ENCODE measurements at places on chromosomes 12 and 14. TPM values are rescaled to one million over a fixed set of nuclear protein-coding genes. Genes with fewer than 3 reads are reported as not detected.
A peak's percentile ranks its signal among the peaks of the same experiment; 100 is the strongest.

CCDC197 gene
- total RNA-seq: not detected

FGF23 gene
- not detected for total RNA-seq

ADSS1 gene
- 6.1 TPM for total RNA-seq

SERPINA1 gene
- total RNA-seq: 5.7 TPM

KRT8 gene
- 19.7 TPM for total RNA-seq

PLA2G1B gene
- not detected for total RNA-seq

GRCh38 chr14:105568859-105569766 lies 42.7 kb downstream of the TMEM121 start:
- H3K36me3 ChIP-seq: no peaks in the 10 kb centered on the region
- DNase-seq: no peak
- no peaks in the 10 kb centered on the region for H3K4me1 ChIP-seq
- H3K4me3 ChIP-seq: no peak overlapping the region

DNA sequence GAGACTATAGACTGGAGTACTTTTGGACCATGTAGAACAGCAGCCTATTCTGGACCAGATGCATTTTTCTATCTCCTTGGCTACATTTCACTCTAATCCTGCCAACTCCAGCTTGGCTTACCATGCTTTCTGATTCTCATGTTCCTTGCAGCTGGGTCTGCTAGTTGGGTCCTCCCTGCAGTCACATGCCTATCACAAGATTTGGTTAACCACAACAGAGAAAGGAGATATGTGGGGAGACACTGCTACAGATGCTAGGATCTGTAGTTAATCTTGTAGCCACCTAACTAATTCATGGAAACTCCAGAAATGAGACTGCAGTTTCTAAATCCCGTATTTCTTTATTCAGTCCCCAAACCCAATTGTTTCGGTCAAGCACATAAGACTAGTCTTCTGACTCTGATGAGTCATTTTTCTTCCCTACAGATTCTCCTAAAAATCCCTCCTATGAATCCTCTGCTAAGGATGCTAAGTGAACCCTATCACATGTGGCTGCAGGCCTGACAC lies 410.6 kb downstream of the DAD1 start:
- no peak overlapping the region for H3K27ac ChIP-seq
- no peak overlapping the region for H3K4me3 ChIP-seq
- H3K27me3 ChIP-seq: no peaks in the 10 kb centered on the region
- DNase-seq: peak; percentile 11
- H3K36me3 ChIP-seq: no peaks in the 10 kb centered on the region
- H3K4me1 ChIP-seq: no peaks in the 10 kb centered on the region

DNA sequence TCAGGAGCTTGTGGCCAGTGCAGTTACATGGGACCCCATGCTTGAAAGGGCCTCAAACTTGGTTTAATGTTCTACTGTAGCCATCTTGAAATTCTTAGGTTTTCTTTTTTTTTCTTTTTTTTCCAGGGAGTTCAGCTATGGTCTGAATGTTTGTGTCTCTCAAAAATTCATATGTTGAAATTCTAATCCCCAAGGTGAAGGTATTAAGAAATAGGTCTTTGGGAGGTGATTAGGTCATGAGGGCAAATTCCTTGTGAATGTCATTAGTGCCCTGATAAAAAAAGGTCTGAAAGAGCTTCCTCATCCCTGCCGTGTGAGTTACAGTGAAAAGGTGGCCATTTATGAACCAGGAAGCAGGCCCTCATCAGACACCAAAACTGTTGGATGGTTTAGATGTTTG lies 324.1 kb downstream of the C12orf75 start:
- H3K4me1 ChIP-seq: no peaks in the 10 kb centered on the region
- peak; percentile 50 for DNase-seq
- no peaks in the 10 kb centered on the region for H3K36me3 ChIP-seq
- no peak overlapping the region for H3K27ac ChIP-seq

DNA sequence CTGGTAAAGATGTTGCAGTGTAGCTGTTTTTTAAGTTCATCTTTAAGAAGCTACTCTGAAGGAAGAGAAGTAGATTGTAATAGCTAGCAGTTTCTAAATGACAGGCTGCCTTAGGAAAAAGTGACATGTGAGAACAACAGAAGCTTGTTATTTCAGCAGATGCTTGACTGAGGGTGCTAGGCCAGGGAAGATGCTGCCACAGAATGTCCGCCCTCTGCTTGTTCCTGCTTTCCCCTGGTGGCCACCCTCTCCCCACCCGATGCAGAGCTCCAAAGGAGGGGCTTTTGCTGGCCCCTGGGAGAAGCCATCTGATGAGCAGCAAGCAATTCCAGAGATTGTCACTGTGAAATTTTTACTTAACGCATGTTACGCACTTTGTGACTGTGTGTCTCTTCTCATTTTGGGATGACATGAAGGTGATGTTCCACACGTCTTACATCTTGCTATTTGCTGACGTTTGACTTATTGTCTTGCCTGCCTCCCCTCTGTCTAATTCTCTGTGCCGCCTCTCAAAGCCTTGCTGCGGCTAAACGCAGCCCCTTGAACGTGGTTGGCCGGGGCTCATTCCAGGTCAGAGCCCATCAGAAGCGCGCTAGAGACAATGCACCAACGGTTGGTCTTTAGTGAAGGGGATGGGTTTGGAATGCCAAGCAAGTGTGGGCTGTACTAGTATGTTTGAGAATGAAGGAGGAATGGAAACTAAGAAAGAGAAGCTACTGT lies 44.8 kb downstream of the WDR20 start:
- H3K4me3 ChIP-seq: no peak overlapping the region
- no peak for DNase-seq
- H3K27ac ChIP-seq: no peak overlapping the region
- no peaks in the 10 kb centered on the region for H3K36me3 ChIP-seq

DNA sequence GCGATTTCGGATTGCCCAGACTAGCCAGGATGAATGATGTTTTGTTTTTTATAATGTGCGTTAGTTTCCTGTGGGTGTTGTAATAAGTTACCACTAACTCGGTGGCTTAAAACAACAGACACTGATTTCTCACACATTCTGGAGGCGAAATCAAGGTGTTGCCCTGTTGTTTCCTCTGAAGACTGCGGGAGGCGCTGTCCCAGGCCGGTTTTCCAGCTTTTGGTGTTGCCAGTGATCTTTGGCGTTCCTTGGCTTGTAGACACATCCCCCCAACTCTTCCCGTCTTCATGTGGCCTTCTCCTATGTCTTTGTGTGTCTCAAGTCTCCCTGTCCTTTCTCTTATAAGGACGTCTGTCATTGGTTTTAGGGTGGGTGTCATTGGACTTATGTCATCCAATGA lies 267.7 kb downstream of the AACS start:
- H3K27ac ChIP-seq: peak overlapping the region; percentile 77
- no peak overlapping the region for H3K4me3 ChIP-seq
- H3K4me1 ChIP-seq: no peaks in the 10 kb centered on the region

DNA sequence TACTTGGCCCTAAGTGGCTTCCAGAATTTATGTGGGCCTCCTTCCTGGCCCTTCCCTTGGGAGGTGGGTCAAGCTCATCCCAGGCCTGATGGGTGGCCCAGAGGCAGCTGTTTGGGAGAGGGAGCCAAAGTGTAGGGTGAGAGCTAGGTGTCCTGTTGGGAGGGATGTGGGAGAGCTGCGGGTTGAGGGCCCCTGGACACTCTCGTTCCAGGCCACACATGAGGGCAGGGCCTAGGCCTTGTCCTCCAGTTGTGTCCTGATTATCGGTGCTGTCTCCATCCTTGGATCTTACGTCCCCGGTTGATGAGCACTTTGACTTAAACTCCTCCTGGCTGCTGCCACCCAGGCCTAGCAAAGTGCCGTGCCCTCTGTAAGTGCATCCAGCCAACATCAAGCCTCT lies 177.5 kb upstream of the VASH1 start:
- no peaks in the 10 kb centered on the region for H3K4me1 ChIP-seq
- DNase-seq: no peak
- no peak overlapping the region for H3K27ac ChIP-seq
- H3K36me3 ChIP-seq: no peaks in the 10 kb centered on the region

GRCh38 chr14:58637040-58637390 lies 747 bp upstream of the DACT1 start:
- H3K4me3 ChIP-seq: peak overlapping the region; percentile 84
- H3K4me1 ChIP-seq: peaks cover 58% of the 10 kb centered on the region
- no peaks in the 10 kb centered on the region for H3K36me3 ChIP-seq
- H3K27ac ChIP-seq: peak overlapping the region; percentile 81

DNA sequence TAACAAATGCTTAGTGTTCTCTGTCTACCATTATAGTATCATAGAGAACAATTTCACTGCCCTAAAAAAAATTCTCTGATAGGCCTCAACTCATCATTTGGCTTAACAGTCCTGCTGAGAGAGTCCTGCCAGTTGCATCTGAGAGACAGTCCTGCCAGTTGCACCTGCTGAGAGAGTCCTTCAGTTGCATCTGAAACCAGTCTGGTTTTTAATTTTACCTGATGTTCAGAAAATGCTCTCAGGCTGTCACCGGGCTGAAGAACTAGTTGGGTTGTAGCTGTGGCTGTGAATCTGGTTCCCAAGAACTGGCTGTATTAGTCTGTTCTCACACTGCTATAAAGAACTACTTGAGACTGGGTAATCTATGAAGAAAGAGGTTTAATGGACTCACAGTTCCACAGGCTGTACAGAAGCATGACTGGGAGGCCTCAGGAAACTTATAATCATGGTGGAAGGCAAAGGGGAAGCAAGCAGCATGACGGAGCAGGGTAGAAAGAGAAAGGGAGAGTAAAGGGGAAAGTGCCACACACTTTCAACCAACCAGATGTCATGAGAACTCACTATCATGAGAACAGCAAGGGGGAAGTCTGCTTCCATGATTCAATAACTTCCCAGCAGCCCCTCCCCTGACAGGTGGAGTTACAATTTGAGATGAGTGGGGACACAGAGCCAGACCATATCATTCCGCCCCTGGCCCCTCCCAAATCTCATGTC lies 51.6 kb downstream of the PRKCH start:
- H3K4me1 ChIP-seq: no peaks in the 10 kb centered on the region
- no peak overlapping the region for H3K4me3 ChIP-seq
- no peak overlapping the region for H3K27ac ChIP-seq
- H3K27me3 ChIP-seq: no peaks in the 10 kb centered on the region

DNA sequence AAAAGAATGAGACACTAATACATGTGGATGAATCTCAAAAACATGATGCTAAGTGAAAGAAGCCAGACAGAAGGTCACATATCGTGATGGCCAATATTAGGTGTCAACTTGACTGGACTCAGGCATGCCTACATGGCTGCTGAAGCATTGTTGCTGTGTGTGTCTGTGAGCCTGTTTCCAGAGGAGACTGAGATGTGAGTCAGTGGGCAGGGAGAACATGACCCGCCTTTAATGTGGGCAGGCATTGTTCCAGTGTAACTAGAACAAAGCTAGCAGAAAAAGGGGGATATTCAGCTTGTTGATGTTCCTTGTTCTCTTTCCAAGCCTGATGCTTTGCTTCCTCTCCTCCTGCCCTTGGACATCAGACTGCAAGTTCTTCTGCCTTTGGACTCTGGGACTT lies 47.6 kb downstream of the DCAF5 start:
- H3K27ac ChIP-seq: no peak overlapping the region
- no peaks in the 10 kb centered on the region for H3K36me3 ChIP-seq
- H3K27me3 ChIP-seq: no peaks in the 10 kb centered on the region
- no peak overlapping the region for H3K4me3 ChIP-seq

GRCh38 chr12:68341822-68342221 lies 9.7 kb upstream of the MDM1 start:
- H3K36me3 ChIP-seq: no peaks in the 10 kb centered on the region
- no peaks in the 10 kb centered on the region for H3K4me1 ChIP-seq
- H3K27ac ChIP-seq: no peak overlapping the region
- no peaks in the 10 kb centered on the region for H3K27me3 ChIP-seq
- no peak for DNase-seq
- no peak overlapping the region for H3K4me3 ChIP-seq

- no peak for DNase-seq
- no peak overlapping the region for H3K27ac ChIP-seq
- peaks cover 51% of the 10 kb centered on the region for H3K36me3 ChIP-seq
- H3K4me1 ChIP-seq: no peaks in the 10 kb centered on the region
Measured at GRCh38 chr12:27309995-27310315, 22.7 kb upstream of the BMAL2 start.

DNA sequence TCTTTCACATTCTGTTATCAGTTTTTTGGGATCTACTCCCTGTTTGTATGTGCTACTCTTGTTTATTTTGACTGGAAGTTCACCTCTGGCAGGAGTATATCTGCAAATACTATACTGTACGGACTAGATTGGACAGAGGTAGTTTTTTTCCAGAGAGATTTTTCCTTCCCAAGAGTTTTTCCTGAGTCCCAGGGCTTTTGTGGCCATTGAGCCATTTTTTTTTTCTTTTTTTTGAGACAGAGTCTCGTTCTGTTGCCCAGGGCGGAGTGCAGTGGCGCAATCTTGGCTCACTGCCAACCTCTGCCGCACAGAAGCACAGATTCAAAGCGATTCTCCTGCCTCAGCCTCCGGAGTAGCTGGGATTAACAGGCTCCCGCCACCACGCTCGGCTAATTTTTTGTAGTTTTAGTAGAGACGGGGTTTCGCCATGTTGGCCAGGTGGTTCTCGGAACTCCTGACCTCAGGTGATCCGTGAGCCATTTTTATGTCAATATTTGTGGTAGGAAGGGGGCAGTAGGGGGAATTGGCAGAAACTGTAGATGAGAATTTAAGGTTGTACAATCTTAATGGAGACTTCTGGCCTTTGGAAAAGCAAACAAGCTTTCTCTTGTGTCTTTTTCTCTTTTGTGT lies 19.4 kb downstream of the KTN1 start:
- no peak for DNase-seq
- no peaks in the 10 kb centered on the region for H3K36me3 ChIP-seq
- no peak overlapping the region for H3K27ac ChIP-seq

GRCh38 chr14:52268279-52269061 lies 972 bp downstream of the PTGDR start:
- H3K4me1 ChIP-seq: no peaks in the 10 kb centered on the region
- peak overlapping the region; percentile 57 for H3K4me3 ChIP-seq
- peak overlapping the region; percentile 57 for H3K27ac ChIP-seq
- no peak for DNase-seq
- H3K36me3 ChIP-seq: no peaks in the 10 kb centered on the region
